Activated B cell treated with CpG ODN at 0.5 μM for 24 hours (primary cell): ENCODE measurements at places on chromosomes 16 and 17.

DNA sequence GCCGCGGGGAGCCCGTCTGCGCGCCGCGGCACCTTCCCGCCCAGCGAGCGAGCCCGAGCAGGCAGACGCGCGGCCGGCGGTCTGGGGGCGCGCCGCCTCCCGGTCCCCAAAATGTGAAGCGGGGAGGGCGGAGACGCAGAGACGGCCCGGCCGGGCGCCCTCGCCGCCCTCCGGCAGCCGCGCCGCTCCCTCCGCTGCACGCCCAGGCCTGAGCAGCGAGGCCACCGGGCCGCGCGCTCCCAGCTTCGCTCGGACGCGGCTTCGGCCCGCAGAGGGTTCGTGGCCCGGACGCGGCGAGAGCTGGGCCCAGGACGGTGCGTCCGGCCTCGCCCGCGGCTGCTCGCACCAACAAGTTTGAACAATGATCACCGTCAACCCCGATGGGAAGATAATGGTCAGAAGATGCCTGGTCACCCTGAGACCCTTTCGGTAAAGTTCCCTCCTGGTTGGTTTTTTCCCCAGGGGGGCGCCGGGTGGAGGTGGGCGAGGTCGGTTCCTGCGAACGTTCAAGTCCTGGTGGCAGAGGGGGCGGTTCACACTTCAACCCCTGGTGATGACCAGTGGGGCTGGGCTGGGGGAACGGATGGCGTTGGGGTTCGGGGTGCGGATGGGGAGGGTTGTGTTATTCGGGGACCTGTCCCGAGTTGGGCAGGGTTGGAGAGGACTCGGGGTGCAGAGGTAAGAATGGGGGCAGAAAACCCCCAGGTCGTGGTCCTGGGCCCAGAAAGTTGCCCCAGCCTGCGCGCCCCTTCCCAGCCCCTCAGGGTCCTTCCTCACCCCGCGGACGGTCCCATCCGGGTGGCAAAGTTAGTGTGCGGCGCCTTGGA lies 678 bp downstream of the MGAT5B start:
- DNase-seq: no peak

DNA sequence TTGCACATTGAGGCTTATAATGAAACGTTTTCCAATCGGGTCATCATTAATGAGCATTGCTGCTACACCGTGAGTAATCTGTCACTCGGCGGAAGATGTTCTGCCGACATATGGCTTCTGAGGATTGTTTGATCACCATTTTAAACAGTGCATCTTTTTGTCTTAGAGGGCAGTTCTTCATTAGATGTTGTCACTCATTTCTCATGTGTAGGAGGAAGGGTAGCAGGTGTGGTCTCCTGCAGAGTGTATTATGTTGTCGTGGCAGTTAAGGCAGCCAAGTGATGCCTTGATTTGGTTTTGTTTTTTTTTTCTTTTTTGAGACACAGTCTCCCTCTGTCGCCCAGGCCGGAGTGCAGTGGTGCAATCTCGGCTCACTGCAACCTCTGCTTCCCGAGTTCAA lies 50.5 kb downstream of the SEC14L1 start:
- no peak for DNase-seq

DNA sequence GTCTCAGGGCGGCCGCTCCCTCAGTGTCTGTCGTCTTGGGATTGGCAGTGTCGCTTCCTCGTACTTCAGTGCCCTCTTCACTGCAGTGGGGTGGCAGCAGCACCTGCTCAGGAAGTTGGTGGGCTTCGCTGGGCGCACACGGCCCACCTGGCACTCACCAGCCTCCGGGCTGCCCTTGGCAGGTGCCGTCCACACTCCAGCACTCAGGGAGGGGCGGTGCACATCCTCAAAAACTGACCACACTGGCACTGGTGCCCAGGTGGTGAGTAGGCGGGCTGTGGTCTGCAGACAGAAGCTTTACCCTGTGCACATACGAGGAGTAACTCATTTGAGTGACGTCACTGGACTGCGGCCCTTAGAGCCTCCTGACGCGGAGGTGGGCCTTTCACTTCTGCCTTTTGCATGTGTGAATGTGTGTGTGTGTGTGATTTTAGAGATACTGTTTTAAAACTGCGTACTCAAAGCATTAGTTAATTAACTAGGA lies 94.6 kb downstream of the BANP start:
- peak; percentile 83 for DNase-seq

DNA sequence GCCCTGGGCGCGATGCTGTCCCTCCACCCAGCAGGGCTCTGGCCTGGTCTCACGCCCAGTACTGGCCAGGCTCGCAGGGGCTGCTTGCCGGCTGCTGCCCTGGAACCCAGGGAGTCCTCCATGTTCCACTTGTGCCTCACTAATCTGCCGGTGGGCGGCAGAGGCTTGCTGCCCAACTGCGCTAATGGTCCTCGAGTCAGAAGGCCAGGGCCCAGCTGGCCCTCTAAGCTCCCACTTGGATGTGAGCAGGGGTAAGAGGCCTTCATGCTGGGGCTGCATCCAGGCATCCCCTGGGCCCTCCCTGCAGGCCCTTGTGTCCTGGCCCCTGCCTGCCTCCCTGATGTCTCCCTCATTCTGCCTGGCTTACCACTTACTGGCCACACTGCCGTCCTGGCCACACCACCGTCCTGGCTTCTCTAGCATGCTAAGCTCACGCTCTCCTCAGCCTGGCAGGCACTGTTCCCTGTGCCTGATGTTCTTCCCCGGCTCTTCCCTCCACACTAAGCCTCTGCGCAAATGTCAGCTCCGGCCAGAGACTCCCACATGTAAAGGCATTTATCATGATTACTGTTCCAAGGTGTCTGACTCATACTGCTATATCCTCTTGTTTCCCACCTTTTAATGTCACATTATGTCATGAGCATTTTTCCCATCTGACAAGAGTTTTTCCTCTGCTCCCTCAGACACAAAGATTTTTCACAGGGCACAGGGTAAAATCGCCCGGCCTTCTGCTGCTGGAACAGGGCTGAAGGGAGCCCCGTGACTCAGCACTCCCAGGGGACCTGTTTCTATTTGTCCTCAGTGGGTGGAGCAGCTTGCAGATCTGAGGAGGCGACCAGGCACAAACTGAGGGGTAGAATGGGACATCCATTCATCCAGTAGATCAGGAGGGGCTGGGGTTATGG lies 15.9 kb downstream of the B9D1 start:
- DNase-seq: no peak

GRCh38 chr17:36817483-36818048 lies 119.7 kb upstream of the LHX1 start:
- DNase-seq: no peak

- no peak for DNase-seq
These were observed 54.9 kb upstream of the CHMP6 start for GRCh38 chr17:80936723-80937122.

DNA sequence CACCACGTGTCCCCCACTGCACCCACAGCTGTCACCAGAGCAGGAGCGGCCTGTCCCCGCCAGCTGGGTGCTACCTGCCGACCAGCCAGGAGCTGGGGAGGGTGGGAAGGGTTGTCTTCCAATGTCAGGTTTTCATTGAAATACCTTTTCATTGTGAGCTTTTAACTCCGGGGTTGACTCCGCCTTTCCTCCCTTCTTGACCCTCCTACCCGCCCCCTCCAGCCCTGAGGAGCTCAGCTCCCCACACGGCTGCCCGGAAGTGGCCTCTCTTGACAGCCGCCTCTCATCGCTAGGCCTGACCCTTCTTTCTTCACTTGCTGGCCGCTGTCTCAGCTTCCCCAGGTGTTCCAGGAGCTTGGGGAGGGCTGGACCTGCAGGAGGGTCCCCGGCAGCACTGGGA lies 21.2 kb upstream of the GNG13 start:
- no peak for DNase-seq

DNA sequence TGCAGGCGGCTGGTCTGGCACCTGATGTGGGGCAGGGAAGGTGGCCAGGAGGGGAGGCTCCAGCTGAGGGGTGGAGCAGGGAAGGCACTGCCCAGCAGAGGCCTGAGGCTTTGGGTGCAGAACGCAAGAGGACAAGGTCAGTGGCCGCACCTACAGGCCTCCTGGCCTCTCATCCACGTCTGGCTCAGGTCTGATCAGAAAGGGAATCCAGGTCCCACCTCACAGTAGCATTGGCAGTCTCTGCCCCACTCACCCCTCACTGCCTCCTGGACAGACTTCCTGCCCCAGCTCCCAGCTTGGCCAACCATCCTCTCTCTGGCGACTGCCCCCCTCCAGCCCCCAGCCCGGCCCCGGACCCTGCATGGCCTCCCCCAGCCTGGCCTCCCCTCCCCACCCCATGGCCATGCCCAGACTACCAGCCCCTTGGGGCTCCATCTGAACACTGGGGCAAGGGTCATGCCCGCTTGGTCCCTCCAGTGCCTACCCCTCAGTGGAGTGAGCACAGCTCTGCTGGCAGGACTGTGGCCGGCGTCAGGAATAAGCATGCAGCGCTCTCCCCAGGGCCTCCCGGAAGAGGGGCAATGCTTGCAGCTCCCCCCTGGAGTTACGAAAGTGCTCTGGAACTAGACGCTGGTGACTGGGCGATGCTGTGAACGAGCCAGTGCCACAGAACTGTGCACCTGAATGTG lies 4.6 kb downstream of the UTS2R start:
- no peak for DNase-seq

DNA sequence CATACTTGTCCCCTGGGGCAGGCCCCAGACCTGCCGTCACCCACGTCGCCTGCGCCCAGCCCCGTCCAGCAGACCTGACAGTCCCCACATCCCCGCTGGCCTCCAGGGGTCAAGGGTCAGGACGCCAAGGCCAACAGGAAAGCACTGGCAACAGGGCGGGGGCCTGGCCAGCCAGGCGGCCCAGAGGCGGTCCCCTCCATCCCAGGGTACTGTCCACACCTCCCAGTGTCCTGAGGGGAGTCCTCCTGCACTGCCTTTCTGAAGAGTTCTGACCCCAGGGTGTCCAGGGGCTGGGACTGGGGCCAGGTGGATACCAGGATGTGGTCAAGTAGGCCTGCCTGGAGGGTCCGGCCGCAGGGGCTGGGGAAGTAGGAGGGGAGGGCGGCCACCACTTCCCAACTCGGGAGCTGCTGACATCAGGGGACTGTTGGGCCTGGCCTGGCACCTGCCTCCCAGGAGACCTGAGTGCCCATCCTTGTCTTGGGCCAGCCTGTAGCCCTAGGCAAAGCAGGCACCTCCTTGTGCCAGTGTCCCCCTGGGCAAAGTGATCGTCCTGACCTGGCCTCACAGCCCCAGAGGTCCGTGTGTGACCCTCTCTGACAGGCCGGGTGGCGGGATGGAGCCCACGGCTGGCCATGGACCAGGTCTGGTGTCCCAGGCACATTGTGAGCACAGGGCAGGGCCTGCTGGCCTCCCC lies 6.7 kb upstream of the AXIN1 start:
- no peak for DNase-seq
